ENCODE measurements at places on chromosomes 6 and 20.

- no peak for DNase-seq
Observed at GRCh38 chr6:53044071-53044470, 21.1 kb upstream of the FBXO9 start.

DNA sequence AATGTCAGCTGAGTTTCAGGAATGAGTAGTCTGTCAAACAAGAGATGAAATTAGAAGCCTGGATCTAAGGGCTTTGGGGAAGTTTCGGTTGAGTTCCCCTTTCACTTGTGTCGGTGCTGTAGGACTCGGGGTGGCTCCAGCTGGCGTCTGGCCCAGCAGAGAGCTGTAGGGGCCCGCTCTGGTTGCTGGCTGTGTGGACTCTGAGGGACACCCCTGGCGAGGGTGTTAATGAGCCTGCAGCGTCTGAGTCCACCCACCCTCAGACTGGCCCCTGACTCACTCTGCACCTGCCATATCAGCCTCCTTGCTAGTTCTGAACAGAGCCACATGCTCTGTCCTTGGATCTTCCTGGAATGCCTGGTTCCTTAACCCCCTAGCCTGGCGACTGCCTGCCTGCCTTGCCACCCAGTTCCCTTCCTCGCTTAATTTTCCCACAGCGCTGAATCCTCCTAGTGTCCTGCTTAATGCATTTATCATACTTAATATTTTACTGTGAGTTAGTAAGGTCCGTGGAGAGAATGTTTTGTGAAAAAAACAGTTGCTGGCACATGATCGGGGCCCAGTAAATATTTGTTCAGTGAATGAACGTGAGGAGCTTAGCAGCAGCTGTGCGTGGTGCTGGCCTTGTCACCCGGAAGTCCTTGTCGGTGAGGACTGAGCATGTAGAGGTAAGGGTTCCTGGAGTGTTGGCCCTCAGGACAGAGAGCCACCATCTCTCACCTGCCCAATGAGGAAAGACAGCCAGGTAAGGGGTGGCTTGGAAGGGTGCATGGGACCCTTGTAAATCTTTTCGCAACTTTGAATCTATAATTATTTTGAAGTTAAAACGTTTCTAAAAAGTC, 1.6 kb downstream of the DNAJC5 start:
- peak; percentile 29 for DNase-seq

DNA sequence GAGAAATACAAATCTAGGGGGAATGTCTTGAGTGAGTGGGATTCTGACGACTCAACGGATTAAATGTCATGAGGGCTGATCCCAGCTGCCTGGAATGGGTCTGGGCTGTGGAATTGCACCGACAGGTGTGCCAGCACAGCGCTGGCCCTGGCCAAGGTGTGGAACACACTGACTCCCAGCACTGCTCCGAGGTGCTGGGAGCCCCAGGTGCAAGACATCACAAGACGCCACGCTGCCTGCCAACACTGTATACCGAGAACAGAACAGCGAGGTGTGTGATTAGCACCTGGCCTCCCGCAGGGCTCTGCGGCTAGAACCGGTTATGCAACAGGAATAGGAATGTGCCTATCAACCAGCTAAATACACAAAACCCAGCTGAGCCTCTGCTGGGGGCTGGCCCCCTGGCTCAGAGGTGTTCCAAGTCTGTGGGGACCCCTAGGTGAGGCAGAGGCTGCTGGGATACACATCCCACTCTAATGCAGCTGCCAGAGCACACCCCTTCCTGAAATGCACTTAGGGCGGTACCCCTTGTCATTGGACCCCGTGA, 24.8 kb upstream of the APMAP start:
- DNase-seq, result peak; percentile 87

- DNase-seq, result no peak
Observed at GRCh38 chr6:816510-817084, 123.7 kb upstream of the EXOC2 start.

GRCh38 chr20:667351-668034, 8.1 kb downstream of the SCRT2 start:
- peak; percentile 55 for DNase-seq

DNA sequence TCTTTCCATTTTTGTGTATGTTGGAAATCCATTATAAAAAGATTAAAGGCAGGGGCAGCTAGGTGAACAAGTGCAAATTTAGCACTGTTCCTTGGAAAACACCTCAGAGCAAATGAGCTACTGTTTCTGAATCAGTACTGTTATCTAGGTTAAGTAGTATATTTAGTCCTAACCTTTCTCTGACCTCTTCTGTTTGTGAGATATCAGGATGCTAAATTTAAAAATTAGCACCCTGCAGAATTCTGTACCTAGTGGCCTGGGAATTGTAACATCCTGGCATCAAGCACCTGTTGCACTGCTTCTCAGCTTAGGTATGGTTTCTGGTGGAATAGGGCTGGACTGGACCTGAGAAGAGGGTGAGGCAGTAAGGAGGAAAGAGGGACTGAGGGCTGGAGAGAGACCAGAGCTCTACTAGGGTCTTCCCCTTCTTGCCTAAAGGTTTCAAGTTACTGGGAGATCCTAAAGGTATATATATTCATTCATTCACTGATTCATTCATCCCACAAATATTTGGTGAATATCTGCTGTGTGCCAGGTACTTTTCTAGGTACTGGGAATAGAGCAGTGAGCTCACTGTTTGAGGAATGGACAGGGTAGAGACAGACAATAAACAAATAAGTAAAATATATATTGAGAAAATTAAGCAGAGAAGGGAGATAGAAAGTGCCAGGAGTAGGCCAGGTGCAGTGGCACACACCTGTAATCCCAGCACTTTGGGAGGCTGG, 5.2 kb downstream of the ZNF76 start:
- no peak for DNase-seq

DNA sequence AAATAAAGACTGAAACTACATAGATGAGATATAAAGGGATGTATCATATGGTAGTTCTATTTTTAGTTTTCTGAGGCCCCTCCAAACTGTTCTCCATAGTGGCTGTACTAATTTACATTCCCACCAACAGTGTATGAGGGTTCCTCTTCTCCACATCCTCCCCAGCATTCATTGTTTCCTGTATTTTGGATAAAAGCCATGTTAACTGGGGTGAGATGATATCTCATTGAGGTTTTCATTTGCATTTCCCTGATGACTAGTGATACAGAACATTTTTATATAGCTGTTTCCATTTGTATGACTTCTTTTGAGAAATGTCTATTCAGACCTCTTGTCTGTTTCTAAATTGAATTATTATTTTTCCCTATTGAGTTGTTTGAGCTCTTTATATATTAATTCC, 229.3 kb downstream of the RFPL4B start:
- DNase-seq, result no peak

GRCh38 chr6:106253172-106253571, 72.4 kb downstream of the ATG5 start:
- peak; percentile 82 for DNase-seq

DNA sequence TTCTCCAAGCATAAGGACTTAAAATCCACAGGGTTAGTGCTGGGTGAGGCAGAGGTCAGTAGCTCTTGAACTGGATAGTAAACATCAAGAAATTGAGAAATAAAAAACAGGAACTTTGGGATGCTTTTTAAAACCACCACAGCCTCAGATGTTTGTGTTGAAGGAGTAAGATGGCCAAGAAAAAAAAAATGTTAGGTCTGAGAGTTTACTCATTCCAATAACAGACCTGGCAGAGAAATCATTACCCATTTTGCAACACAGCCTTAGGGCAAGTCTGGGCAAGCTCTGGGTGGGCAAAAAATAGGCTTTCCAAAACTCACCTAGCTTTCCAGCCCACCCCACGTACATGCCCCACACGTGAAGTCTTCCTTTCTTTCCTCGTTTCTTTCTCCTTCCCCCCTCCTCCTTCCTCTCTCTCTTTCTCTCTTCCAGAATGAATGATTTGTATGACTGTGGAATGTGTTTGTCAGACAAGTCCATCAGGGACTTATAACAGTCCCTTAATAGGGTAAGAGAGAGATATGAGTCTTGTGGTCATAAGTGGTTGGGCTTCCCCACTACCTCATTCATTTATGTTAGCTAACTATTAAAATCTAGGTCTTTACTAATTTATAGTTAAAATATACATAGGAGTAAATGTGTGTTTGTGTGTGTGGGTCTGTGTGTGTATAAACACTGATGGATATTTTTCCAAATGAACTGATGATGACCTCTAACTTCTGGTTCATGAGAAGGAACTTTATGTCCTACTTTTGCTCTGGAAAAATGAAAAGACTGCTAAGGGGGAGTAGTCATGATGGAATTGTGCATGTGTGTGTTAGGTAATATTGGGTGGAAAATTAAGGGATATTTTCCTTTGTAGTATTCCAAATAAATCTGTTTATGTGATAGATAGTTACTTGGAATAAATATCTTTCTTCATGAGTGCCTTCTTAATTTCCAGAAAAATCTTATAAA, 18.0 kb upstream of the DSE start:
- peak; percentile 48 for DNase-seq

DNA sequence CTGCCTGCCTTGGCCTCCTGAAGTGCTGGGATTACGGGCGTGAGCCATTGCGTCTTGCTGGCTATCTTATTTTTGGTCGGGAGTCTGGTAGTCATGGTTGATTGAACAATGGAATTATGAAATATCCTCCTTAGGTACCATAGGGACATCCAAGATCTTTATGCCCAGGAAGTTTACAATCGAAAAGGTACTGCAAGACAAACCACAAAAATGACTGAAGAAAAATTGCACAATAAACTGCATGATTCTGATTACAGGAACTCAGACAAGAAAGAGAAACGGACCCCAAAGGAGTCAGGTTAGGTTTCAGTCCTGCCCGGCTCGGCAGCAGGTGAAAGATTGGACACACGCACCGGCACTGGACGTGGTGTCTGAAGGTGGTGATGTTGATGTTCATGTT, 5.3 kb downstream of the SLC26A8 start:
- peak; percentile 60 for DNase-seq

DNA sequence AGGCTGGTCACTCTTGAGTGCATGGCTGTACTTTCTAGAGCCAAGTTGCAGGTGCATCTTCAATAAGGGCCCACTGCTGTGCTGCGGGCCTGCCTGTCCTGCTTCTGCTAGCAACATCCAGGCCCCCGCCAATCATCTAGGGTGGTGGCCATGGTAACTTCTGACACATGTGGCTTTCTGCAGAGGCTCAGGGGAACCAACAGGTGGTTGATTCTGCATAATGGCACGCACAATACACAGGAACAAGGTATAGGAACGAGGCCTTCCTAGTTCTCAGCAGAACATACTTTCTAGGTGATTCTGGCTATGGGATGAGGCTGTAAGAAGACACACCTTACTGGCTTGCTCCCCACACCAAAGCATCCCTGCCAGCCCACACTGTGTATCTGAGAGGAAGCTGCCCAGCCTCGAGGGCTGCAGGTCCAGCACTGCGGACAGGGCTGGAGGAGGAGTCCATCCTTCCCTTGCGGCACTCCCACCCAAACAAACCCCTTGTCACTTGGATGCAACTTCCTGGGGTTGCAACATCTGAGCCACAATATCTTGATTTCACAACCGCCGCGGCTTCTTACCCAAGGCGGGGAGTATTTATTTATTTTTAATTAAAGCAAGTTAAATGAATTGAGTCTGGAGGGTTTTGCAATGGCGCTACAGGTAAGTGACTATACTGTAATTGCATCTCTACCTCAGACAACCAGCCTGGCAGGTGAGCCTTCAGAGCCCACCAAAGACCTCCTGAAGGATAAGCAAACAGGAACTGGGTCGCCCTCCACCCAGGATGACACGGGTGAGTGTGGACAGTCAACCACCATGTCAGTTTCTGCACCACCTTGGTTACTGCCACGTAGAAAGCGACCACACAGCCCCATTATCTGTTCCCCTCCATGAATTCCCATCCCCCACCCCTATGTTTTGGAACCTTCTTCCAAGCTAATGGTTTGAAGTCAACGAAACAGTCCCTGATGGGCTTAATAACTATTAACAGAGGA, 49.6 kb downstream of the SULF2 start:
- DNase-seq, result peak; percentile 70

- no peak for DNase-seq
Observed at GRCh38 chr6:105220186-105220585, 40.4 kb upstream of the POPDC3 start.

GRCh38 chr6:40353967-40354452, 233.2 kb downstream of the LRFN2 start:
- peak; percentile 17 for DNase-seq

- no peak for DNase-seq
Observed at GRCh38 chr6:36479256-36479655, 36.5 kb downstream of the KCTD20 start.

DNA sequence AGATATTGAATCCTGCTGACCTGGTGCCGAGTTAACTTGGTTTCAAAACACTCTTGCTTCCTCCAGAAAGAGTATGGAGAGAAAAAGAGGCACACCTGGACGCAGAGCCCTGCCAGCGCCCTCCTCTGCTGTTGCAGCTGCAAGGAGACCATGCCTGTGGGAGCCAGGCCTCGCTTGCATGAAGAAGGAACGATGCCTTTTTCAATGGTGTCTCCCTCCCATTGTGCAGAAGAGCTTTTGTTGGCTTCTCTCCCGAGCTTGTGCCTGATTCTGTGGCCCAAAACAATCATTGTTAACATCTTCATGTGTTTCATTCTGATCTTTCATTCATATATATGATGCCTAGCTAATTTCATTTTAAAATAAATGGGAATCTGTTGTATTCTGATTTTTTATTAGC, 98.1 kb downstream of the FAM120B start:
- no peak for DNase-seq

DNA sequence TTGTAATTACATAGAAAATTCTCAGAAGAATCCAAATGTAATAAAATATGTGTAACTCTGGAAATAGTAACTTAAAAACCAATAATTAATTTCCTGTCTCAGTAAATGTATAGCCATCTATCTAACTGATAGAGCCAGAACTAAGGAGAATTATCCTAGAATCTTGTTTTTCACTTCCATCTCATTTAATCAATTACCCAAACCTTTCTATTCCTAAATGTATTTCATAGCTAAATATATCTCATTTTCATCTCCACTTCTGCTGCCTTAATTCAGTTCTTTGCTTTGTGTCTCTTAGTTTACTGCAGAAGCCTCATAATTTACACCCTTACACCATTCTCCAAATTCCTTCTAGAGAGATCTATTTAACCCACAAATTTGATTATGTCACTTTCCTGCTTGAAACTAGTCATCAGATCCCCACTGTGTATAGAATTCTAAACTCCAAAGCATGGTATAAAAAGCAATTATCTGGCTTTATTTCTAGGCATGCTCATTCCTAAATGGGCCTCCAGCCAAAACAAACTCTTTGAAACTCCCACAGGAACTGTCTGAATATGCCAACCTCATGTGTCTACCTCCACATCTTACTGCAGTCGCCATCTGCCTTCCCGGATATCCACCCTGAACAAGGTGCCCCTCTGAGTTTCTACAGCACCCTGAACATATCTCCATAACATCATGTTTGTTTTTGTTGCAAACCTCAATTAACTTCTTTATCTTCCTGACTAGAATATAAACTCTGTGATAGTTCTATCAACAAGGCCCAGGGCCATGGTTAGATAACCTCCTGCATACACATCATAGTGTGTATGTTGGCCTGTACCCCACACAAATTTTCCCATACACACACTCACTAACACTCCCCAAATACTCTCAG, 70.5 kb upstream of the ADTRP start:
- DNase-seq, result peak; percentile 65

DNA sequence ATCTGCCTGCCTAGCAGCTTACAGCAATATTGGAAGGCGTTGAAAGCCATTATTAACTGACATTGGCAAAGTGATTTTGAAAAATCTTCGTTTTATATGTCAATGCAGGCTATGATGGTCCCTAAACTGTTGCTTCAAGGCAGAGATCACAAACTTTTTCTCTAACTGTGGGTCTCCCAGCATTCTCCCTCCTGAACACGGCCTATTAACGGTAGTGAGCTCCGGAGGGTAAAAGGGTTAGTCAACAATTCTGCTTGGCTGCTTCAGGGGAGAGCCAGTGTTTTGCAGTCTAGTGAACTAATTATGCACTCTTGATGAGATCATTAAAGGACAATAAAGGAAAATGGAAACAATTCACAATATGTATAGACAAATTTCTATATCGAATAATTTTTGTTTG, 261.8 kb upstream of the QKI start:
- no peak for DNase-seq

GRCh38 chr20:59578436-59579403, 25.6 kb upstream of the PHACTR3 start:
- DNase-seq, result no peak

All from MCF 10A (cell line).